ENCODE measurements at places on chromosomes 4 and X. TPM values are rescaled to one million over a fixed set of nuclear protein-coding genes. Genes with fewer than 3 reads are reported as not detected.

GRCh38 chrX:42748067-42748850 lies 29.7 kb downstream of the PPP1R2C start:
- H3K27me3 ChIP-seq = no peaks in the 10 kb centered on the region
- DNase-seq = no peak
- no peak overlapping the region for H3K4me3 ChIP-seq

DNA sequence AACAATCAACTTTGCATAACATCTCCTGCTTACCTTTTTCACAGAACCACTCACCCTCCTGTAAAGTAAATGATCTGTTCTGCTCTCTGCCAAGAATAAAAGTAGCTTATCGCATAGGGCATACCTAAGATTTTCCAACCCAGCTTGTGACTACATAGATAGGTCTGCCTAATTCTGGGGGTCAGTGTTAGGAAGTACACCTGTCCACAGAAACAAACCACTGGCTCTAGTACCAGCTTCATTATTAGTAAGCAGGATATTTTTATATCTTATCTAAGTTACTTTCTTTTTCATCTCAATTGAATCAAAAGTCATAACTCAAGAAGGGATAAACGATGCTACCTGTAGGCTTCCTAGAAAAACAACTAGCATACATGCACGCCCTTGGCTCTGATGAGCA lies 23.8 kb downstream of the CXCL1 start:
- no peaks in the 10 kb centered on the region for H3K27me3 ChIP-seq
- H3K36me3 ChIP-seq = no peaks in the 10 kb centered on the region
- no peak for DNase-seq
- no peak overlapping the region for H3K4me3 ChIP-seq

- DNase-seq = no peak
- H3K27ac ChIP-seq = no peak overlapping the region
- H3K4me3 ChIP-seq = no peak overlapping the region
- peaks cover 7% of the 10 kb centered on the region for H3K4me1 ChIP-seq
- H3K27me3 ChIP-seq = no peaks in the 10 kb centered on the region
Observed at GRCh38 chr4:55795341-55795740, 24.2 kb upstream of the EXOC1L start.

The TET2 gene
- total RNA-seq = 27.0 TPM

The TEX11 gene
- not detected for total RNA-seq

The ZNF711 gene
- 0.86 TPM for total RNA-seq

The MAMLD1 gene
- 5.3 TPM for total RNA-seq
